Fibroblast of lung (primary cell): ENCODE measurements at places on chromosomes 5 and 9.

DNA sequence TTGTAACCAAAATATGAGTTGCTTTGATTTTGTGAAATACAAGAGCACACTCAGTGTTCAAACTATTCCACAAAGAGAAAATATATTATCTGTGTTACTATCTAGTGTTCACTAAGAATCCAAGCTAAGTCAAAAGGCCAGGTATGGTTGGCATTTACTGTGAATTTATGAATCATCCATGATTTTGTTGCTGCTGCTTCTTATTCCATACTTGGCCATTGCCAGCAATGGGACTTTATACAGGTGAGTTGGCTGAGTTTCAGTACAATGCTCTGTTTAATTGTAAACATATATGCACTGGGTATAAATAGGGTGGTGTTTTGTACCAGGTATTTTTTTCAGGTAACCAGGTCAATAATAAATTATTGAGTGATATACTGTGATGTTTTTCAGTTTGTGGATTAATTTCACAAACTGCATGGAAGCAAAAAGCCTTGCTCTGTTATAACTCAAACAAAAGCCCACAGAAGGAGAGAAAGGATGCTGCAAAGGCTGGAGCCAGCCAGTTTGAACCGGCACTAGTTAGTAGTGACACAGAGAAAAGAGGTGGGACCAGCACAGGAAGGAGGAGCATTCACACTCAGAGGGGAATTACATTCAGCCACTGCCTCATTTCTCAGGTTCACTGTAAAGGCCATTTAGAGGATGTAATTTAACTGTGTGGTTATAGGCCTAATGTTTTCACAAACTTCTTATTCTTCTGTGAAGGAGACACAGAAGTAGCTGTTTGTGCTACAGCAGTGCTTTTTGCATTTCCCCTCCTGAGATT is 381.8 kb downstream of the ADGRV1 start:
- DNase-seq = peak; percentile 42

- DNase-seq = peak; percentile 68
Observed at GRCh38 chr5:107736638-107737037, 65.9 kb upstream of the EFNA5 start.

GRCh38 chr9:130526854-130527650 is 52.3 kb upstream of the FUBP3 start:
- DNase-seq = no peak

- no peak for DNase-seq
Observed at GRCh38 chr9:121823451-121824169, 172.2 kb downstream of the DAB2IP start.

DNA sequence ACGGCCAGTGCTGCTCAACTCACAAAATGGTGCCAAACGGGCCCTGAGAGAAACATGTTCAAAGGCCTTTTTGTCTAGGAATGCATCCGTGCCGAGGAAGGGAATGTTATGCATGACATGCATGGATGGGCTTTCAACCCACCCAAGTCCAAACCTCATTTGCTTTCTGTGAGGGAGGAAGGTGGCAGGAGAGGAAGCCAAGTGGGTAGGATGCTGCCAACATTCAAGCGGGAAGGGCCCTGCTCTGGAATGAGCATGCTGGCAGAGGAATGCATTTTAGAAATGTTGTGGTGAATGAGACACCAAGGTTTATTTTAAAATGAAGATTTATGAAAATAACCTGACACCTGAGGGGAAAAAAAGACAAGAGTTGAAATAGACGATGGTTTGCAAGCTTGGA is 479.1 kb downstream of the CCDC171 start:
- DNase-seq = peak; percentile 91

GRCh38 chr9:107982745-107983144 is 493.2 kb upstream of the KLF4 start:
- DNase-seq = no peak

DNA sequence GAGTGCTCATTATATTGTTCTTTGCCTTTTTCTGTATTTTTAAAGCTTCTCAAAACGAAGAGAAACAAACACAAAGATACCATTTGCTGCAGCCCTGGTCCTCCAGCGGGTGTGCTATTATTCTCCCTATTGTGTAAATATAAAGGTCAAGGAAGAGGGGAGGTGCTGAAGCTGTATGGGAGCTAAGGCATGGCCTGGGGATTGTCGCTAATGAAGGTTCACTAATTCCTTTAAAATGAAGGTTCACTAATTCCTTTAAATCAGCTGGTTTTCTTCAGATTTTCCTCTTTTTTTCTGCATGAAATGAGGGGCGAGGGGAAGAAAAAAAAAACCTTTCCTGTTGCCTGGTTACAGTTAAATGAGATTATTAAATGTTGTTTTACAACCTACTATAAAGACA is 74.5 kb upstream of the MAP1B start:
- no peak for DNase-seq

DNA sequence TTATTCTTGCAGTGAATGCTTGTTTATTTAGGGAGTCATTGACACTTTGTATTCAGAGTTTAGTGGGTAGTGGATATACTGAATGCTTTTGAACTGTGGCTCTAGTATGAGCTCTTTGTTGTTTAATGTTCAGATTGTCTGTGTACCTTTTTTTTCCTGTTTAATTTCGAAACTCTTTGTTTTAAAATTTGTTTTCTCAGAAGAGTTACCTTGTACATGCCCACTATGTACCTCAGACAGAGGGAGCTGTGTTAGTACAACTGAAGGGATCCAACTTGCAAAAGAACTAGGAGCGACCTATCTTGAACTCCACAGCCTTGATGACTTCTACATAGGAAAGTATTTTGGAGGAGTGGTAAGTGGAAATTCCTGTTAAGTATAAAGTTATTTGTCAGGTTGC is 17.0 kb downstream of the RHOBTB3 start:
- no peak for DNase-seq

- DNase-seq = no peak
Observed at GRCh38 chr9:87535817-87536539, 38.3 kb downstream of the DAPK1 start.

GRCh38 chr5:136056336-136056735 is 27.5 kb downstream of the TGFBI start:
- no peak for DNase-seq

DNA sequence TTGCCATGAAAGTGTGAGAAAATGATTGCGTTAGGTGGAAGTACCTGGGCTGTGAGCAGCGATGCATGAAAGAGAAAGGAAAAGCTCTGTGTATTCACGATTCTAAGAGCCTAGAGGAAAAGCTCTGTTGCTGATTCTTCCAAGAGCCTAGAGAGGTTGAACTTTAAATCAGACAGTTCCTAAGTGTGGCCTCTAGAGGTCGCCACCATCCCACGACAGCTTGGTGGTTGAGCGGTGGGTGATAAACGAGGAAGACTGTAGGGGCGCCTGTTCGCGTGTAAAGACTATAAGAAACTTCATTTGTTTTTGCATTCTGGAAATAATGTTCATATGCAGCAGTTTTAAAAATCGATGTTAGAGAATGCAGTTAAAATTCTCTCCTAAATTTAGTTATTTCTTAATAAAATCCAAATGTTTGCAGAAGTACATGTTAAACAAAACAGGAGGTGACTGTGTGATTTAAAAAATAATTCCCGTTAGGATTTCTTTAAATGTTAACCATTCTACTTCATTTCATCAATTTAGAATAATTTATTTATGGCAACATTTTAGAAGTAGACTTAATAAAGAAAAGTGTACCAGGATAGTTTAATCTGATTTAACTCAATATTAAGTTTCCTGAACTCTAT is 107.7 kb downstream of the TENT4A start:
- DNase-seq = no peak
